Esophagus muscularis mucosa (tissue), 4 donors: ENCODE measurements at places on chromosomes 5 and 9. TPM values are rescaled to one million over a fixed set of nuclear protein-coding genes. Genes with fewer than 3 reads are reported as not detected.

The FGFR4 gene
- 4.0 TPM for total RNA-seq

The JADE2 gene
- 55.5 TPM for total RNA-seq

The FAM193B gene
- total RNA-seq = 64.6 TPM

The ADAM19 gene
- 25.0 TPM for total RNA-seq

The UNC13B gene
- 27.5 TPM for total RNA-seq

The FUBP3 gene
- 40.6 TPM for total RNA-seq

The NEUROG1 gene
- not detected for total RNA-seq

The NR5A1 gene
- total RNA-seq = 0.17 TPM

The SLC36A3 gene
- total RNA-seq = not detected

The RORB gene
- 0.46 TPM for total RNA-seq

The PPP3R2 gene
- not detected for total RNA-seq

The FAM200C gene
- 3.0 TPM for total RNA-seq

The ORM2 gene
- total RNA-seq = not detected

- H3K27ac ChIP-seq = no peak overlapping the region
- no peaks in the 10 kb centered on the region for H3K27me3 ChIP-seq
- H3K36me3 ChIP-seq = no peaks in the 10 kb centered on the region
- DNase-seq = no peak
- H3K4me1 ChIP-seq = peaks cover 18% of the 10 kb centered on the region
Measured at GRCh38 chr9:128705051-128705965, 3.0 kb downstream of the PKN3 start.

- H3K36me3 ChIP-seq = no peaks in the 10 kb centered on the region
- DNase-seq = no peak
- H3K27me3 ChIP-seq = no peaks in the 10 kb centered on the region
- H3K4me3 ChIP-seq = no peak overlapping the region
- H3K4me1 ChIP-seq = no peaks in the 10 kb centered on the region
- H3K27ac ChIP-seq = no peak overlapping the region
Measured at GRCh38 chr9:78973907-78974306, 597.9 kb upstream of the TLE4 start.

DNA sequence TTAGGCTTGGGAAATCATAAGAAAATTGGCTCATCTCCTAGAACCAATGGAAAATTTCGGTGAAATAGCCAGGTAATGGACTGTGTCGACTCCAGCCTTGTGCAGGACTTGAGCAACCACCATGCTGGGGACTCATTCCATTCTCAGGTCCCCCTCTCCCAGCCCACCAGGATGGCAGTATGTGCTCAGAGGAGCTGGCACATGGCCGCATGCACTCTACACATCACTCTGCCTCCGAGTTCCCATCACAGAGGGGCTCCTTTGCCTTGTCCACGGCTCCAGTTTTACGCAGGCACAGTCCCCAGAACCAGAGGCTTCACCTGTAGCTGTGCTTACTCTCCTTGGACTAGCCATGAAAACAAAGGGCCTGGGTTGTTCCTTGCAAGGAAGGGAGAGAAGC lies 149.3 kb downstream of the PAX5 start:
- no peak overlapping the region for H3K4me3 ChIP-seq
- H3K36me3 ChIP-seq = no peaks in the 10 kb centered on the region
- peaks cover 39% of the 10 kb centered on the region for H3K27me3 ChIP-seq

GRCh38 chr9:87682618-87683017 lies 43.3 kb upstream of the CTSL start:
- no peak overlapping the region for H3K4me3 ChIP-seq
- peaks cover 19% of the 10 kb centered on the region for H3K36me3 ChIP-seq
- peaks cover 34% of the 10 kb centered on the region for H3K4me1 ChIP-seq
- no peaks in the 10 kb centered on the region for H3K27me3 ChIP-seq

DNA sequence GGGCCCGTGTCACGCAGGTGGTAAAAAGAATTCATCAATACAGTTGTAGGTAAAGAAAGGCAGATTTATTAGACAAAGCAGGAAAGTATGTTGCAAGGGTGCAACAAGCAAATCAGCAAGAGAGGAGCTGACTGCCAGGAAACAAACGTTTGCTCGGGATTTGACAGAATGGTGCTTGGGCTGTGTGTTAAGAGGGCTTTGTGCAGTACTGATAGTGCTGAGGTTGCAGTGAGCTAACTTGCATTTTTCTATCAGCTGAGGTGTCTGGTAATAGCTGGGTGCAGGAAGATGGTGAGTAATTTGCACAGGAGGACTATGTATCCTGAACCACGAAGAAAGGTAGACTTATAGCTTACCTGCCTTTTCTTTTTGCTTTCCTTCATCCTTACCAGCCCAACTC lies 3.9 kb upstream of the RARS1 start:
- H3K27me3 ChIP-seq = no peaks in the 10 kb centered on the region
- DNase-seq = peak; percentile 12
- no peak overlapping the region for H3K4me3 ChIP-seq
- H3K27ac ChIP-seq = no peak overlapping the region
- peaks cover 10% of the 10 kb centered on the region for H3K4me1 ChIP-seq

GRCh38 chr5:153813901-153814300 lies 224.8 kb downstream of the FAM114A2 start:
- no peak overlapping the region for H3K27ac ChIP-seq
- H3K36me3 ChIP-seq = no peaks in the 10 kb centered on the region
- no peaks in the 10 kb centered on the region for H3K4me1 ChIP-seq
- DNase-seq = no peak
- H3K27me3 ChIP-seq = no peaks in the 10 kb centered on the region

- H3K27me3 ChIP-seq = no peaks in the 10 kb centered on the region
- no peaks in the 10 kb centered on the region for H3K4me1 ChIP-seq
- no peak overlapping the region for H3K27ac ChIP-seq
- H3K36me3 ChIP-seq = no peaks in the 10 kb centered on the region
- H3K4me3 ChIP-seq = no peak overlapping the region
Measured at GRCh38 chr9:30609713-30610112, 1774.7 kb upstream of the ACO1 start.

GRCh38 chr5:14882658-14883580 lies 11.3 kb upstream of the ANKH start:
- no peaks in the 10 kb centered on the region for H3K27me3 ChIP-seq
- H3K4me3 ChIP-seq = no peak overlapping the region
- no peaks in the 10 kb centered on the region for H3K4me1 ChIP-seq

- peaks cover 5% of the 10 kb centered on the region for H3K36me3 ChIP-seq
- H3K4me1 ChIP-seq = no peaks in the 10 kb centered on the region
- DNase-seq = no peak
- H3K4me3 ChIP-seq = no peak overlapping the region
- H3K27ac ChIP-seq = no peak overlapping the region
Measured at GRCh38 chr5:73028991-73029595, 73.3 kb downstream of the FCHO2 start.

DNA sequence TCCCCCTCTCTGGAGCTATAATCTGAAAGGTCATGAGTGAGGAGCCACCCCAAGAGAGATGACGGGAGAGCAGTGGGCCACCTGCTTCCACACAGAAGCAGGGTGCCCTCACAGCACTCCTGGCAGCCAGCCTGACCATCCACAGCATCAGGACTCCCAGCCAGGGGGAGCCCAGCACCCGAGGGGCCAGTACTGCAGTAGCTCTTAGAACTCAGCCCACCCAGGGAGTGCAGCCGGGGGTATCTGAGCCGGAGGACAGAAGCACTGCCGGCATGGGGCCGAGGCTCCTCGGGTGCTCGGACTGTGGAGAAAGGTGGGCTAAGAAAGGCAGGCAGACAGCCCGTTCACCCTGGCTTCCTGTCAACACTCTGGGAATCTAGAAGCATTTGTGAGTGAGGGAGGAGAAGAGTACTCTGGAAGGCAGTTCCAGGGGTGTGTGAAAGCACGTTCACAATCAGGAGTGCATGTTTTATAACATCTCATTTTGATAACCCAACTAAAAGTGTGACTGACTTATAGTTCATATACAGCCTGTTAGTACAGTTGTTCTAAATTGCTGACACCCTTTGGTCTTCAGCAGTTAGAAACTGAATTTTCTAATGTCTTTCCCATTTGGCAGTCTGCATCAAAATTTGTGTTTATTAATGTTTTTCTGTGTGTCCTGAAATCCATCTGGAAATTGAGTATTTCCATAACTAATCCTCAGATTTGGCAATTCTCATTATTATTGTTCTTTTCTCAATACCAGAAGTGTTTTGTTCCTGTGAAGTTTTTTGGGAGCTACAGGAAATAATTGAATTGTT lies 25.9 kb upstream of the ASPN start:
- no peak for DNase-seq
- H3K4me3 ChIP-seq = no peak overlapping the region
- H3K36me3 ChIP-seq = no peaks in the 10 kb centered on the region

- H3K4me1 ChIP-seq = no peaks in the 10 kb centered on the region
- no peak overlapping the region for H3K27ac ChIP-seq
- H3K4me3 ChIP-seq = no peak overlapping the region
- no peaks in the 10 kb centered on the region for H3K36me3 ChIP-seq
- no peaks in the 10 kb centered on the region for H3K27me3 ChIP-seq
Measured at GRCh38 chr9:112187404-112187803, 12.3 kb upstream of the SUSD1 start.

DNA sequence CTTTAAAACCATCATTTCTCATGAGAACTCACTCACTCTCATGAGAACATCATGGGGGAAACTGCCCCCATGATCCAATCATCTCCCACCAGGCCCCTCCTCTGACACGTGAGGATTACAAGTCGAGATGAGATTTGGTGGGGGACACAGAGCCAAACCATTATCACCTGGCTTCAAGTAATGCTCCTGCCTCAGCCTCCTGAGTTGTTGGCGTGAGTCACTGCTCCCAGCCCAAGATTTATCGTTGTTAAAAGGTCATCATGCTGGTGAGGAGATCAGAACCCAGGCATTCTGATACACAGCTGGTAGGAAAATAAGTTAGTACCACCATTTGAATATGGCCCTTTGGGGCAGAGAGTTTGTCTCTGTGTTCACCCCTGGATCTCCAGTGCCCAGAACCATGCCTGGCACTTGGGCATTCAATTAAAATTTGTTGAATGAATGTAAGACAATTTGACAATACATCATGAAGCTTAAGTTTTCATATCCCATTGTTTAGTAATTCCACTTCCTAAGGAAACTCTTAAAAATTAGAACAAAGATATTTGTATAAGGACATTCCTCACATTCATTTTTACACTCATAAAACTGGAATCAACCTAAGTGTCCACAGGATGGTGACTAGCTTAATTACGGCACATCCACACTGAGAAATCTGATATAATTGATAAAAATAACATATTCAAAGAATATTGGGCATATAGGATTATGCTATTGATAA lies 58.0 kb upstream of the COL15A1 start:
- DNase-seq = no peak
- H3K27ac ChIP-seq = no peak overlapping the region
- no peaks in the 10 kb centered on the region for H3K27me3 ChIP-seq
- no peak overlapping the region for H3K4me3 ChIP-seq
- H3K4me1 ChIP-seq = peaks cover 13% of the 10 kb centered on the region

DNA sequence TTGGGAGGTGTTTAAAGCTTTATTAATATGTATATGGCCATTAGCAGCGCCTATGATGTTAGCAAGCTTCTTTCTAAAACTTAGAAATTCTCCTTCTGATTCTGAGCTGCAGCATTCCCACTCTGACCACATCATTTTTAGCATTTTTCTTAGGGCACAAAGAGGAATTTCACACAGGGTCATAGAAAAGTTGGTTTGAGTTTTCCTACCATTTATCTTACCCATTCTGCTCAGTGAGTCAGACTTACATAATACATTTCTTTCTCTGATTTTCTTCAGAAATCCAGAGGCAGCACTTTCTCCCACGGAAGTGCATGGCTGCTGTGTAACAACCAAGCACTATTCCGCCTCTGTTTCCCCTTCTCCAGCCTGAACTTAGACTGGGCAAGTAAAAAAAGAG lies 246.6 kb downstream of the ARL15 start:
- H3K27me3 ChIP-seq = no peaks in the 10 kb centered on the region
- no peaks in the 10 kb centered on the region for H3K4me1 ChIP-seq
- H3K36me3 ChIP-seq = no peaks in the 10 kb centered on the region
- no peak overlapping the region for H3K27ac ChIP-seq

- H3K4me3 ChIP-seq = no peak overlapping the region
- no peak for DNase-seq
- peaks cover 16% of the 10 kb centered on the region for H3K4me1 ChIP-seq
Measured at GRCh38 chr9:13719981-13720676, 440.6 kb upstream of the MPDZ start.

DNA sequence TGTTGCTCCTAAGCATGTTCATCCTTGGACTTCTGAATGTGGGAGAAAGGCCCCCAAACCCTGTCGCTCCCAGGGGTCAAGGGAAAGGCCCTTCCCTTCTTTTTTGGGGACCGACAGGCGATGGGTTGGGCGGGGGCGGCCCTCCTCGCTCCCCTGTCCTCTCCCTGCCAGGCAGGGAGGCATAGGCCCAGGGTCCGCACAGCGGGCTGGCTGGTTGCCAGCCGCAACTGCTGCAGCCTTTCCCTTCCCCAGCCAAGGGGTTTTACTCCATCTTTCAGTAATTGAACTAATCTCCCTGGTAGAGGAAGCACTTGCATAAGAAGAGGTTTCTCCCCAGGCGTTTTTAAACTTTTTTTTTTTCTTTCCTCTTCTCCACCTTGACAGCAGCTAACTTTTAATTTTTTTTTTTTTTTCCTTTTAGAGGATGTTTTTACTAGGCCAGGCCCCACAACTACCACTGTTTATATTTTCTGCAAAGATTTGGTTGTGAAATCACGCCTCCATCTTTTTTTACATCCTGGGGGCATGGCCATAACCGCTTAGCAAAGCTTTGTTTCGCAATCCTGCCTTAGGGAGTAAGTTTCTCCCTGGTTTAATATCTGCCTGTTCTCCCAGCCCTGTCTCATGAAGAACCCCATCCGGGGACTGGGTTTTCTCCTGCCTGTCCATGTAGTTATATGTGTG lies 216.9 kb upstream of the ZNF608 start:
- no peaks in the 10 kb centered on the region for H3K36me3 ChIP-seq
- H3K27me3 ChIP-seq = no peaks in the 10 kb centered on the region
- H3K27ac ChIP-seq = no peak overlapping the region
- H3K4me1 ChIP-seq = no peaks in the 10 kb centered on the region

GRCh38 chr5:170283296-170283695 lies 14.3 kb downstream of the LCP2 start:
- DNase-seq = no peak
- no peak overlapping the region for H3K4me3 ChIP-seq
- no peaks in the 10 kb centered on the region for H3K36me3 ChIP-seq
- peaks cover 35% of the 10 kb centered on the region for H3K4me1 ChIP-seq
- no peak overlapping the region for H3K27ac ChIP-seq
- H3K27me3 ChIP-seq = no peaks in the 10 kb centered on the region

DNA sequence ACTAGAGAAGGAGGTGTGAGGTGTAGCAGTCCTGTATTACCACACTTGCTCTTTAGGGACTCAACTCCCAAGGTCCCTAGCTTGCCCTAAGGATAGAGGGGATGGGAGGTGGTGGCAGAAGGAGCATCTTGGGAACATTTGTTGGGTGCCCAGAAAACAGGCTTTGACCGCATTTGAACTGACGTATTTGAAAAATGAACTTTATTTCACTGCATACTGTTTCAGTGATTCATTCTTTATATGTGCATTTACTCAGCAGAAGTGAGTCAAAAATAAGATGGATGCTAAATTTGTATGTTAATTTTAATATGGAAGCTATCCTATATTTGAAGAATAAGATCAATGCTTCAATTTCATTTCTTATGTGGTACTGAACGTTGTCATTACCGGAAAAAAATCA lies 18.7 kb downstream of the DMRT3 start:
- H3K27me3 ChIP-seq = no peaks in the 10 kb centered on the region
- H3K27ac ChIP-seq = no peak overlapping the region
- H3K4me3 ChIP-seq = no peak overlapping the region
- no peaks in the 10 kb centered on the region for H3K36me3 ChIP-seq
- no peak for DNase-seq
